EH (cell line): ENCODE measurements at places on chromosomes 5 and 9.

GRCh38 chr5:17277907-17278306 is 60.5 kb downstream of the BASP1 start:
- no peak for DNase-seq

DNA sequence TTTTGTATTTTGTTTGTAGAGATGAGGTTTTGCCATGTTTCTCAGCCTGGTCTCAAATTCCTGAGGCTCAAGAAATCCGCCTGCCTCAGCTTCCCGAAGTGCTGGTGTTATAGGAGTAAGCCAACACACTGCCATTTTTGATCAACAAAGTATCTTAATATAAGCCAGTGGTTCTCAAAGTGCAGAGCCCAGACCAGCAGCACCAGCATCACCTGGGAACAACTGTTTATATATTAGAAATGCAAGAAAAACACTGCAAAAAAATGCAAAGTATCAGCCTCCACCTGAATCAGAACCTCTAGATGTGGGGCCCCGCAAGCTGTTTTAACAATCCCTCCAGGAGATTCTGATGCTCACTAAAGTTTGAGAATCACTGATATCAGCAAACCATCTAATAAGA is 6.2 kb downstream of the IL17B start:
- DNase-seq = no peak

DNA sequence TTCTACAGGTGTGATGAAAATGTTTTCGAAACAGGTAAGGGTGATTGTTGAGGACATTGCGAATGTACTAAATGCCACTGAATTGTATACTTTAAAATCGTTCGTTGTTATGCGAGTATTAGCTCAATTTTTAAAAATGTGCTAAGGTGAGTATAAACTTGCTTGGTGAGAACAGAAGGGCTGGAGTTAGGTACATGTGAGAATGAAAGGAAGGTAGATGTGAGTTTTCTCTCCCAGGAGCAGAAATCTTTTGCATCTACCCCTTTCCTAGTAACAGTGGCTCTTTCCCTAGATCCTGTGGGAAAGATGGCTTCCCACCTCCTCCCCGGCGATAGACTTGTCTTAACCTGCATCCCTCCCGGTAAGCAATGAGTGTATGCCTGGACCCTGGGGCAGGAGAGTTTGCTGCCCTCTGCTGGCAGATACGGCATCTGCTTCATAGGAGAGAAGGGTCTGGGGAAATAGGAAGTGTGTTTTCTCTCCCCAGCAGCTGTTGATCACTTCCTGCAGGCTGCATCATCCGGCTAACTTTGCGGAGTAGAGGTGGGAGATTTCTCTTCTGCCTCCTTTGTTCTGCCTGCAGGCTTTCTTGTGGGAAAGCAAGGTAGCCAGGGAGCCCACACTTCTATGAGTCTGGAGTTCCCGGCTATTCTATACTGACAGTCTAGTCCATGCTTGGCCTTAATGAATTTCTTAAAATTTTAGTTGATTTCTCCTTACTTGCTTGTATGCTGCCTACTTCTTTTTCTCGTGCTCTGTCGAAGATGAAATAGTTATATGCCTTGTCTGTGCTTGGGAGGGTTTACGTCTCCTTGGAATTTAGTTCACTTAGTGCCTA is 373.3 kb upstream of the SEMA6A start:
- no peak for DNase-seq

DNA sequence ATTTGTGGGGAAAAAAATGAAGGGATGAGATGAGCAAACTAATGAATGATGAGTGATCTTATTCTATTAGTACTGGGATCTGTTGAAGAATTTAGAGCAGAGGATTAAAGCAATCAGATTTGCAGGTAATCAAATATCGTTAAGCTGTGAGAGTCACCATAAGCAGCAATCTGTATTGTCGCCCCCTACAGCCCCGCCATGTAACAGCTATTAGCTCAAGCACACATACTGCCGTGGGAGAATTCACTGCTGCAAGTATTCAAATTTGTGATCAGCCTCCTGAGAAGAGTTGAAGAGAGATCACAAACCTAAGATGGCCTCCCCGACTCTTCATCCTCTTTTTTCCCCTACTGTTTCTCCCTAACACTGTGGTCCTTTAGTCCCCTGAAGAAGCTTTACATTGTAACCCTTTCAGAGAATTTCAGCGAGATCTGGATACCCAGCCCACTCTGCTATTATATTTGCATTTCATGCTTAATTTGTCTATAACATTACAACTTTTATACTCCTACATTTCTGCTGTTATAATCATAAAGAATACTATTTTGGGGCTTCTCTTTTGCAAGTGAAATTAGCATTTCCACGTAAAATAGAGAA is 28.5 kb upstream of the PHF24 start:
- DNase-seq = peak; percentile 21

DNA sequence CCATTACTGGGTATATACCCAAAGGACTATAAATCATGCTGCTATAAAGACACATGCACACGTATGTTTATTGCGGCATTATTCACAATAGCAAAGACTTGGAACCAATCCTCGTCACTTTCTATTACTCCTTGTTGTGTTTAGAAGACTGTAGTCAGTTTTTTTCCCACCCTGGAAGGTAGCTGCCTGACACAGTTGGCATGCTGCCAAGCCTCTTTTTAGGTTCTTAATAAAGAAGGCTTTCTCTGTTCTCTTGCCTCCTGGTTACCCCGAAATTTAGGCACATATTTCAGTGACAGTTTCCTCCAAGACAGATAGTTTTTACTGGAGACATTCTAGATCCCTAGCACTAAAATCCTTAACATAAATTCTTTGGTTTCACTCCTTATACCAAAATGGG is 205.4 kb upstream of the PCSK5 start:
- no peak for DNase-seq

- DNase-seq = no peak
Observed at GRCh38 chr5:39619168-39619818, 194.5 kb upstream of the DAB2 start.

GRCh38 chr9:99184110-99184474 is 37.6 kb downstream of the ALG2 start:
- no peak for DNase-seq

- no peak for DNase-seq
Observed at GRCh38 chr9:38066197-38066913, 2.7 kb downstream of the SHB start.

GRCh38 chr5:141484641-141485311 is at the start of gene PCDHGC4:
Gene PCDHGC4 (plus strand): TSS chr5:141485030. CDS start chr5:141485174, 144 bp downstream.
- DNase-seq = no peak

GRCh38 chr5:6181871-6182270 is 196.5 kb downstream of the MED10 start:
- DNase-seq = no peak

GRCh38 chr5:16757989-16758501 is 141.2 kb upstream of the RETREG1 start:
- DNase-seq = no peak

DNA sequence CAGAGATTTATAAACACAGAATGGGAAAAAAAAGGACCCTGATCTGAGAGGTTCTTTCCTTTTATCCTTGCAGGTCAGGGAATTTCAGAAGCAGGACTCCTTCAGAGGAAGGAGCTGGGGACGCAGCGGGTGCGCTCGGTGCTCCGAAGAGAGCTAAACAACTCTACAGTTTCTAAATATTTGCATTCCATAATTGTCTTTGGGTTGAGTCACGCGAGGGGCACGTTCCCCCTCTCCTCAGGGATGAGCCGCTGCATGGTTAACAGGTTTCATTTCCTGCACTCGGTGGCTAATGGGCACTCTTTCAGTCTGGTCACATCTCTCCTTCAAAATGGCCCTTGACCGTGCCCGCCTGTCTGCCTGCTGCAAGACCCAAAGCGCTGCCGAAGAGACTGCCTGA is 165.0 kb upstream of the HMHB1 start:
- DNase-seq = no peak

GRCh38 chr9:92671323-92671722 is 1.4 kb upstream of the IPPK start:
- peak; percentile 81 for DNase-seq

GRCh38 chr5:178380541-178381074 is 148.0 kb upstream of the PHYKPL start:
- no peak for DNase-seq

DNA sequence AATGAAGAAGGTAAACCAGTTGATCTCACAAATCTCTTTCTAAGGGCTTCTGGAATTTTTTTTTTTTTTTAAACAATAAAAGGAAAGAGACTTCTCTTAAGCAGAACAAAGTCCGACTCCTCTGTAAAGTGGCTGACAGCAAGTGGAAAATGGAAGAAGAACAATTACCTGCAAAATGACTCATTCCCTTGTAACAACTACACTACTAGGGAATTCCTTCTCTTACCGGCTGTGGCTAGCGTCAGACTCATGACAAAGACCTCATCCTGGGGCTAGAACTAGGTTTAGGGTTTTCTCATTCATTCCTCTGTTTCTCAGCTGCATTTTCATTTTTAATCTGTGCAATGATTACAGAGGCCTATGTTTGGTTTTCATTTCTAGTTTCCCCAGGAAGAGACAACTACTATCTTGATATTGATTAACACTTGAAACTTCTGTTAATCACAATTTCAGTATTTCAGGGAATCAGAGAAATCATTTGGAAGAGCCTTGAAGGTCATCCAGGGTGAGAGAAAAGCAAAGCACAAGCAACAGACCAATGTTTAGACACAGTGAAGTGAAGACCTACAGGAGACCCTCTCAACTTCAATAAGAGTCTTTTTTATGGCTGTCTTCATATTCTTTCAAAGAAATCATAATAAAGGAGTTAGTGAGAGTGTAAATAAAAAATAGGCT is 437.9 kb downstream of the RAB3C start:
- no peak for DNase-seq

- peak; percentile 16 for DNase-seq
Observed at GRCh38 chr5:110751902-110752762, 13.3 kb downstream of the SLC25A46 start.

- peak; percentile 41 for DNase-seq
Observed at GRCh38 chr9:106860721-106861639, 2.0 kb upstream of the ZNF462 start.

- no peak for DNase-seq
Observed at GRCh38 chr9:132479733-132480132, 69.7 kb downstream of the CFAP77 start.

- DNase-seq = no peak
Observed at GRCh38 chr9:76366275-76366674, 28.0 kb downstream of the RFK start.

- DNase-seq = no peak
Observed at GRCh38 chr5:86143837-86144236, 473.9 kb upstream of the COX7C start.

DNA sequence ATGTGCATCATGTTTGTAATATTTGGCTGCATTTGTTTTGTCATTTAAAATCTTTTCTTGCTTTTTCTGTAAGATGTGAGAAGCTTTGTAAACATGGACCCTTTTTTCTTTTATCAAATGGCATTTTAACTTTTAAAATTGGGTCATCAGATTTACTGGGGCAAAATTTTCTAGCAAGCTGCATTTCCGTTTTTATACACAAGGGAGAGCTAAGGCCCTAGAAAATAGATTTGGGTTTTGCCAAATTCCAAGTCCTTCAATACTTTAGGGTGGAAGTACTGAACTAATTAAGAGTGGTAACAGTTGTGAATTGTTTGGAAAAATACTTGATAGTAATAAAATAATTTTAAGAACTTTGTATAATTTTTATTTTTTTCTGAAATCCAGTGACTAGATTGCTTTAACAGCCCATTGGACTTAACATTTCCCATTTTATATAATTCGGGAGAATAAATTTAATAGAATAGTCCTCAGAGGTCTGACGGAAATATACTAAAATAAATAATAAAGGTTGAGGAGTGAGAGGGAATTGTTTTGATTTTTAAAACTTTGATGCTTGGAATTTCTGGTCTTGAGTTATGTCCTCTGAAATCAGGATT is 117.4 kb downstream of the SMARCA2 start:
- peak; percentile 55 for DNase-seq

DNA sequence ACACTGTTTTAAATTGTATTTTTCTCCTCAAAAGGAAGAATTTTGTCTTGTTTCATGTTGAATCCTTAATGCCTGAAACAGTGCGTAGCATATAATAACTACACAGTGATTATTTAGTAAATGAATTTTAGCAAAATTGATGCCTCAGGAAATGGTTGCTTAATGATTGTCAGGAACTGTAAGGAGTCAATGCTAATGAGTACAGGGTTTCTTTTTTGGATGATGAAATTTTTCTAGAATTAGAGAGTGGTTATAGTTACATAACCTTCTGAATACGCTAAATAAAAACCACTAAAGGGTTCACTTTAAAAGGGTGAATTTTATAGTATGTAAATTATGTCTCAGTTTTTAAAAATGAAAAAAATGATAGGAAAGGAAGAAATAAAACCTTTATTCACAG is 14.9 kb downstream of the FAM151B start:
- no peak for DNase-seq
